Stimulated activated CD4-positive, alpha-beta T cell treated with anti-CD3 and anti-CD28 coated beads, TNF-alpha, amount 100 ng/mL, for 1 hour (primary cell): ENCODE measurements at places on chromosomes 11 and 22.

- no peak for DNase-seq
These were observed 10.6 kb downstream of the PIK3IP1 start for GRCh38 chr22:31281733-31282132.

DNA sequence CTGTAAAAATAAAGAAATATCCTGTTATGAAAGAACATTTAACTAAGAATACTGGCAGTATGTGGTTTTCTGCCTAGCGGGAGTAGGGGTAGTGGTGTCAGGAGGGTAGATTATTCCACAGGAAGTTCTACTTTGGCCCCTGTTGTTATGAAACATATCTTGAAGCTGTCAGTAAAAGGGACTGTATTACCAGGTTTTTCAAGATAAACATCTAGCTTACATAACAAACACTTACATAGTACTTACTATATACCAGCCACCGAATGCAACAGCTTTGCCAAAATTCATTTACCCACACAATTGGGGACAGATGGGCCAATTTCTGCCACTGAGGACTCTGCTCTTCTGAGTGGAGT, 3.7 kb downstream of the TMEM123 start:
- no peak for DNase-seq

GRCh38 chr22:43094551-43094950, 5.4 kb upstream of the TTLL1 start:
- DNase-seq, result no peak

GRCh38 chr11:30921811-30922210, 335.7 kb upstream of the MPPED2 start:
- no peak for DNase-seq

DNA sequence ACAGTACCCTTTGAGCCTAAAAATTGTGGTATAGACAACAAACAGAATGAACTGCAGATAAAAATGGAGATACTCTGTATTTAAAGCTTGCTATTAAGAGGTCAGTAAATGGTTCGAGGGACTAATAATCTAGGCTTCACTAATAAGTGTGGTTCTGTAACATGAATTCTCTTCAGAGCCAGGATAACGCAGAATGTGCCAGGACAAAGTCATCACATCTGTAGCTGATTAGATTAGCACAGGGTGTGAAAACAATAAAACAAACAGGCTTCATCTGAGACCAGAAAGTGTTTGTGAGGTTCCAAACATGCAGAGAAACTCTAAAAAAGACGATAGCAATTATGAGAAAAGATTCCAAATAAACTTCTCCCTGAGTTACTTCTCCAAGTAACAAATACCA, 89.1 kb upstream of the LUZP2 start:
- DNase-seq, result no peak

DNA sequence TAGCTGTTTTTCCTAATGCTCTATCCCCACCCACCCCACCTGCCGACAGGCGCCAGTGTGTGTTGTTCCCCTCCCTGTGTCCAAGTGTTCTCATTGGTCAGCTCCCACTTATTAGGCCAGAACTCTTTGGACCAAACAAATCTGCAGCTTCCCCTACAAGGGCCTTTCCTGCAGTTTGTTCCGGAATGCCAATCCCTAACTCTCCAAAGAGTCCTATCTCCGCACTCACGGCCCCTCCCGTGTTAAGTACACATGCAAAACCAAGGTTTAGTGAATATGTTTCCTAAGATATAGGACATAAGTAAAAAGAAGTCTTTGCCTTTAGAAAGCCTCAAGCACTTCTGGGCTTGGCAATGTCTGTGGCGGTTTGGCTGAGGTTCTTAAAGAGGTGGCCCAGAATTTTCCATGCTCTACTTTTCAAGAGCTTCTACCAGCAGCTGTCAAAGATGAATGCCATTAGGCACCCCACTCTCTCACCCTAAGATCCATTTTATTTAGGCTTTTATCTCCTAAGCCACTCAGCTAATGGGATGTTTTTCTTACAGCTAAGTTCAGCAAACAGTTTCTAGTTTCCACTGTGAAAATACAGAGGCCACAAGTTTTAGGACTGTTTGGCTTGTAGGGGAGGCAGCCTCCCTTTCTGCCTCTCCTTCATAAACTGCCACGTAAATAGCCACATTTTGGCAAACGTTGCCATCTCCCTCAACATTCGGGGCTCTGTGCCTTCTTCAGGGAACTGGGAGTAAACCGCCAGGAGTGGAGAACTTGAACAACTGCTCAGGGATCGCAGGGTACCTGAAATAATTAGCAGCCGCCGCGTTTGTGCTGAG, 1.6 kb downstream of the CD59 start:
- DNase-seq, result no peak
